PC-3 (cell line): ENCODE measurements at places on chromosomes 13 and 19. TPM values are rescaled to one million over a fixed set of nuclear protein-coding genes. Genes with fewer than 3 reads are reported as not detected.

DNA sequence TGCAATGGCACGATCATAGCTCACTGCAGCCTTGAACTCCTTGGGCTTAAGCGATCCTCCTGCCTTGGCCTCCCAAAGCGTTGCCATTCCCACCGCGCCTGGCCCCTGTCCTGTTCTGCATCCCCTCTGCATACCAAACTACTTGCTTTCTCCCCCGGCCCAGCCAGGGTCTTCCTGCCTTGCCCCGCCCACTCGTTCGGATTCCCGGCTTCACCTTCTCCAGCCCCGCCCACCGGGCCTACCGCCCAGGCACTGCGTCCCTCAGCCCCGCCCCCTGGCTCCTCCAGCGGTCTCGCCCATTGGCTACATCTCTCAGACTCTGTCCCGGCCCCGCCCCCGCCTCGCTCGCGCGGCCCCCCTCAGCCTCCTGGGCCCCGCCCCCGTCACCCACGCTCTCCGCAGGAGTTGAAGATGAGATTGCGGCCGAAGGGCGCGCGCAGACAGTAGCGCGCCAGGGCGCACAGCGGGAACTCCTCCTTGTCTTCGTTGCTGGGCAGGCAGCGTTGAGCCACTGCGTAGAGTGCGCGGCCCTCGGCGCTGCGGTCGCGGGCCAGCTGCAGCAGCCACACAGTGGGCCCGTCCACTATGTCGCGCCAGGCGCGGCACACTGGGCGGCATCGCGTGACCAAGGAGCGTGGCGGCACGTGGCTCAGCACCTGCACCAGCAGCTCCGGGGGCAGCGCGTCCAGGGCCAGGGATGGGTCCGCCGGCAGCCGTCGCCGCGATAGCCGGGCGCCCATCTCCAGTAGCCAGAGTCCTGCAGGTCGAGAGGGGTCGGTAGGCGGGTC lies 19.0 kb downstream of the MRPS12 start:
- H3K36me3 ChIP-seq = no peaks in the 10 kb centered on the region
- H3K4me1 ChIP-seq = no peaks in the 10 kb centered on the region
- H3K27ac ChIP-seq = no peak overlapping the region
- no peaks in the 10 kb centered on the region for H3K27me3 ChIP-seq
- no peak overlapping the region for H3K4me3 ChIP-seq

STAP2 gene
- total RNA-seq = 71.1 and 72.6 TPM in 2 replicates

GRCh38 chr19:3142292-3142670 lies 6.4 kb downstream of the GNA15 start:
- DNase-seq = peak; percentile 81
- H3K4me3 ChIP-seq = peak overlapping the region; percentile 48; the same call in 1 of the 2 replicates
- H3K27ac ChIP-seq = peak overlapping the region; percentile 97
- H3K36me3 ChIP-seq = no peaks in the 10 kb centered on the region
- peaks cover 9% of the 10 kb centered on the region for H3K4me1 ChIP-seq

KRTDAP gene
- total RNA-seq = not detected in 2 replicates

SYT5 gene
- total RNA-seq = 0.40 and 2.5 TPM in 2 replicates

ZNF93 gene
- 0.40 and 1.7 TPM in 2 replicates for total RNA-seq

FOXA3 gene
- 0.33 and 0.40 TPM in 2 replicates for total RNA-seq

- peaks cover 2% of the 10 kb centered on the region for H3K4me1 ChIP-seq
- no peak for DNase-seq
- no peak overlapping the region for H3K27ac ChIP-seq
- no peaks in the 10 kb centered on the region for H3K27me3 ChIP-seq
- no peak overlapping the region for H3K4me3 ChIP-seq
- H3K36me3 ChIP-seq = no peaks in the 10 kb centered on the region
These were observed 13.5 kb downstream of the EVI5L start for GRCh38 chr19:7843521-7843920.
